Stimulated activated CD4-positive, alpha-beta T cell treated with anti-CD3 and anti-CD28 coated beads, TNF-alpha, amount 100 ng/mL, for 24 hours (primary cell): ENCODE measurements at places on chromosomes 5 and 9.

- DNase-seq: no peak
Observed at GRCh38 chr9:121372239-121373010, 2.4 kb upstream of the STOM start.

DNA sequence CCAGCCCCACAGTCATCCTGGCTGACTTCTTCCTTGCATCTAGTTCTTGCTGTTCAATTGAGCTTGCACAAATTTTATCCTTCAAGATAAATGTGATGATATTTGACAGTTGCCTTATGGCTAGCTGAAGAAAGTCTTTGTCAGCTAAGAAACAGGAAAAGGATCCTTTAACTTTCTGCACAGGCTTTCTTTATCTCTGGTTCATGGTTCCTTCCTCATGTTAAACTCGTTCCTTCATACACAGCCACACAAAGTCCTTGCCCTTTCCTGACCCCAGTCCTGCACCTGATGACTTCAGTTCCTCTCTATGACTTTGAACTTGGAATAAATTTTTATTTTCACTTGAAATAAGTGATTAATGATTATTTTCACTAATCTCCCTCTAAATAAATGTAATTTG lies 132.5 kb upstream of the PRSS3 start:
- no peak for DNase-seq

DNA sequence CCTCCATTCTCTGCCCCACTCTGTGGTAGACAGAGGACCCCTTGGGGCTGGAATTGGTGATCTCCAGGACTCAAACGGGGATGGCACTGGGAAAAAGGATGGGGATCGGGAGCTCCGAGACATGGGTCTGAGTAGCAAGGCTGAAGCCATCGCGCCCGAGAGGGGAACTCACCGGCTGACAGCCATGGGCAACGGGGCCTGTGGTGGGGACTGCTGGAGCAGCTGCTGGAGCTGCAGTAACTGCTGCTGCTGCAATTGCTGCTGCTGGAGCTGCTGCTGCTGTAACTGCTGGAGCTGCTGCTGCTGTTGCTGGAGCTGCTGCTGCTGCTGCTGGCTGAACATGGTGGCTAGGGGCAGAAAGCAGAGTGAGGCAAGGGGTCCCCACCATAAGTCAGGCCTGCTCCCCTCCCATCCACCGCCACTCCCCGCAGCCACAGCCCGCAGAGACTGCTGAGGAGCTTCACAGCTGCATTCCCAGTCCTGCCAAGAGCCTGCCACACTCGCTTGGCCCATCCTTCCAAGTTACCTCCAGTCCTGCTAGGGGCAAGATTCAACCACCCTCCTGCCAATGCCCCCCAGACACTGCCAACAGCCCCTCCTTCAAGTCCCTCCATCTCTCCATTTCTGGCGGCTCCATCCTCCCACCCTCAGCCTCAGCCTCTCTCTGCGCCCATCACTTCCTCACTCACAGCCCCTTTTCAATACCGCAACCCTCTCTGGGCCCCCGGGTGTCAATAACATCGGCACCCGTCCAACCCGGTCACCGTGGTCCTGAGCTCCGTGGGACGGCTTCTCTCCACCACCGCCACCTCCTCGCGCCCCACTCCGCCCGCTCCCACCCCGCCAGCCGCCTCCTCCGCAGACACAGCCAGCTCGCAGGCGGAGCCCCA lies 611 bp downstream of the CIZ1 start:
- DNase-seq: no peak

GRCh38 chr5:103469288-103470040 lies 93.1 kb downstream of the NUDT12 start:
- no peak for DNase-seq

GRCh38 chr9:82783045-82783444 lies 279.9 kb downstream of the RASEF start:
- no peak for DNase-seq

DNA sequence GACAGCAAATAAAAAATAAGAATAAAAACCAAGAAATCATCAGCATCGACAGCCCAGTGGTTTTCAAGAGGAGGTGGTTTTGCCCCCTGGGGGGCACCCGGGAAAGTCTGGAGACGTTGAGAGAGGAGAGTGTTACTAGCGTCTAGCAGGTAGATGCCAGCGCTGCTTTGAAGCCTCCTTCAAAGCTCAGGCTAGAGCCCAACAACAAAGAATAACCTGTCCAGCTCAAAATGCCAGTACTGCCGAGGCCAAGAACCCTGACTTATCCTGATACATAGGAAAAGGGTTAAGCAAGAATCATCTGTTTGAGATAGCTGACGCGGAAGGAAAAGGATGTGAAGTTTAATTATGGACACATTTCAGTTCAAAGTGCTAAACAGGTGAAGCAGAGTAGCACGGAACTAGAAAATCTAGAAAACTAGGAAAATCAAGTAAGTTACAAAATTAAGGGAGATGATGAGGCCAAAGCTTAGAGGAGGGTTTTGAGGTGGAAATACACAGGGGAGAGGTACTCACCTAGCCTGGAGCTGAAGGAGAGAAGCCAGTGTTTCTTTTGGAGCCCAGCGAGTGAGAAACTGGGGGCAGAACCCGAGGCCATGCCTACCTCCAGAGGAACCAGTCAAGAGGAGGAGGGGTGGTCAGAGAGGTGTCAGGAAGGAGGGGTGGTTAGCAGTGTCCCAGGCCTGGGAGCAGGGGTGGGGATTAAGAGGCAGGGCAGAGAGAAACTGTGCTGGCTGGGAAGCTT lies 121.0 kb upstream of the RETREG1 start:
- DNase-seq: no peak

DNA sequence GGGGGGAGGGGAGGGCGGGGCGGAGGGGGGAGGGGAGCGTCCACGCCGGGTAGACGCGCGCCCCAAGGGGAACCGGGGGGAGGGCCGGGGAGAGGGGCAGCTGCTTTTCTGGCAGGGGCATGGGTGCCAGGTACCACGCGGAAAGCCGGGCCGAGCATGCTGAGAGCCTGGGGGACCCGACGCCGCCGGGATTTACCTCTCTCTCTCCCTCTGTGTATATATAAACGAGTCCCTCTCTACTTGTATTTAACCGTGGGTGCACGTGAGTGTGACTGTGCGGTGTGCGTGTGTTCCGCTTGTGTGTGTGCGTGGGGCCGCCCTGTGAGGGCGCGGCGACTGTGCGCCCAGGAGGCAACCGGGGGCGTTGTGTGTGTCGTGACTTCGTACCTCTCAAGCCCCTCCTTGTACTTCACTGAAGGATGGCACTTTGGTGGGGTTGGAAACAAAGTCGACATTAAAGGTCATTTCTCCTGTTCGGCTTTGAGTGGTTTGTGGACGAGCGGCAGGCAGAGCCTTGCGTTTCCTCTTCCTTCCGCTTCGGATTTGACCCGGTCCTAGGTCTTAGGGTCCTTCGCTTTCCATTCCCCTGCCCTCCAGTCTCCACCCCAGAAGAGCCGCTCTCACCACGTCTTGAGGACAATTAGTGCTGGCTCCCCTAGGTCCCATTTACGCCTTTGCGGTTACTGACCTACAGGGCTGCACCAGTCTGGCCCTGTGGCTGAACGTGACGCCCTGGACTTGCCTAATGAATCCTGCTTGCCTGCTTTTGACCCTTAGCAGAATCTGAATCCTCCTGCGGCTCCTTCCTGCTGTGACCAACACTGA lies 36.2 kb upstream of the TTC1 start:
- DNase-seq: no peak

- no peak for DNase-seq
Observed at GRCh38 chr5:120228262-120229031, 235.7 kb upstream of the PRR16 start.

DNA sequence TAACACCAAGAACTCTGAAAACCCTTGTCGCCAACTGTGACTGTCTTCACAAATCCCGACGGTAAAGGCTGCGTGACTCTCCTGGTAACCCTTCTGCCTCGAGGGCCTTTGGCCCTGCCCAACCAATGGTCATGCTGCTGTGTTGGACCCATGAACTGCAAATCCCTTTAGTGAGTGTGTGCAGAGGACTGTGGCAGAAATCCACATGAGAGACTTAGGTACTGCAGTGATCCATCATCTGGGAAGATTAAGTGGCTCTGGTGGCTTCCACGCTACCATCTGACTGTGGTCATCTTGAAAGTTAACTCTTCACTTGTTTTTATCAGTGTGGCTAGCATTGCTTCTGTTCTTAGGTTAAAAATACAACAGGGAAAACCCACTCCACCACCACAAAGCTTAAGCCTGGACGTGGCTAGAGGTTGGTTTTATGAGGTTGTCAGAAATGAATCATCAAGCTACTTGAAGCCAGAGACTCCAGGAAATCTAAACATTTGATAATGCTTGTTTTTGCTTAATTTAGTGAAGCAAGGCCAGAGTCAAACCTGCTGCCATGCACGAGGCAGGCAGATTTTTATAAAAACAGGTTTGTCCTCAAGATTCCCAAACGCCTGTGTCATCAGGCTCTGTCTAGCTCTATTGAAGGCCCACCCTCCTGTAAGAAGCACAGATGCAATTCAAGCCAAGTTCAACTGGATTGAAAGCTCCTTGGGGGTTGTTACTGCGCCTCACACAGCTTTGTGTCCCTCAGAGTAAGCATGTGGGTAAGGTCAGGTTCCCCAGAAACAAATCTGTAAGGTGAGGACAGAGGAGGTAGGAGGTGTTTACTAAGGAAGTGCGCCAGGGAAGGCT lies 52.7 kb upstream of the ERCC6L2 start:
- no peak for DNase-seq

GRCh38 chr5:84259283-84260045 lies 125.2 kb downstream of the EDIL3 start:
- no peak for DNase-seq

GRCh38 chr9:38435521-38435920 lies 11.3 kb upstream of the IGFBPL1 start:
- DNase-seq: no peak

- DNase-seq: no peak
Observed at GRCh38 chr5:99068944-99069650, 140.3 kb upstream of the CHD1 start.

GRCh38 chr5:148801682-148802276 lies 24.6 kb upstream of the ADRB2 start:
- DNase-seq: no peak

GRCh38 chr5:107396351-107396690 lies 274.4 kb downstream of the EFNA5 start:
- no peak for DNase-seq

DNA sequence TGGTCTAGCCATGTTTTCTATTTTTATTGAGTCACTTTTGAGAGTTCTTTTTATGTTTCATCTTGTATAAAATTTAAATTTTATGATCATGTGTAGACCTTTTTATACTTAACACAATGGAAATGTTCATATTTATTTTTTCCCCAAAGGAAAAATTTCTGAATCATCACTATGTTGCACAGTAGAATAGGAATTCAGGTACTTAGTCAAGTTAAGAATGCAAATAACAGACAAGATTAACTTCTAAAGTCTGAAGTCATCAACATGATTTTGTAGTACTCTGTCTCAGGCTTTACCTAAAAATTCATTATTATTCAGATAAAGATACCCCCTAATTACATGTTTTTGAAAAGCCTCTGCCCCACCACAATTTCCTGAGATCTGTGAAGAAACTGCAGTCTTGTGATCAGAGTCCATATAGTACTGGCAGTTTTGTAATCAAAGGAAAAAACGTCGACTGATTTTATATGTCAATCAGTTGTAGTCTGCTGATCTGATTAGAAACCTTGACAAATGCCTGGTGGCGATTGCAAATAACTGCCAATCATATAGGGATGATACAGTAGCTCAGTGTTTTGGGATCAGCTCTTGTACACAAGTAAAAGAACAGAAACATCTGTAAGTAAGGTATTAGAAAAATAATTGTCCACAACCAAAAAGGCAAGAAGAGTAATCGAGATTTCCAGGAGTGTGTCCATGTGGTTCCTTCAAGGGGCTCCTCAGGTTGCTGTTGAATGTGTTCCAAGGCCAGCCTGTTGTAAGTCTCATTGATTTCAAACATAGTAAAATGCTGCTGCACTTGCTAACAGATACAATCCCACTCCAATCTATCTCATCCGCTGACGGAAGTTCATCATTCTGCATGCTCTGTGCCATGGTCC lies 352.4 kb downstream of the ARRDC3 start:
- no peak for DNase-seq

GRCh38 chr5:83871533-83872395 lies 151.1 kb upstream of the HAPLN1 start:
- DNase-seq: no peak

DNA sequence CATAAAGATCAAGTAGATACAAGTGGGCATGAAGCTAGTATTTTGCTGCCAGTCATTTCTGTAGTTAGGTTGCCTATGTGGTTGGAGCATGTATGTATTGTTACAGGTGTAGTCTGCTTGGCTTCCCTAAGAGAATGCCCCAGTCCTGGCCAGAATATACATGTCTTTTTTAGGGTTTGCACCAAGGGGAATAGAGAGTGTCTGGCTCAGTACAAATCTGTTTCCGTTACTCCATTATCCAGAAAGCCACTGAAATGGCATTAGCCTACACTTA lies 23.2 kb downstream of the TGFBR1 start:
- no peak for DNase-seq

GRCh38 chr5:159519365-159519764 lies 189.1 kb upstream of the IL12B start:
- DNase-seq: no peak

DNA sequence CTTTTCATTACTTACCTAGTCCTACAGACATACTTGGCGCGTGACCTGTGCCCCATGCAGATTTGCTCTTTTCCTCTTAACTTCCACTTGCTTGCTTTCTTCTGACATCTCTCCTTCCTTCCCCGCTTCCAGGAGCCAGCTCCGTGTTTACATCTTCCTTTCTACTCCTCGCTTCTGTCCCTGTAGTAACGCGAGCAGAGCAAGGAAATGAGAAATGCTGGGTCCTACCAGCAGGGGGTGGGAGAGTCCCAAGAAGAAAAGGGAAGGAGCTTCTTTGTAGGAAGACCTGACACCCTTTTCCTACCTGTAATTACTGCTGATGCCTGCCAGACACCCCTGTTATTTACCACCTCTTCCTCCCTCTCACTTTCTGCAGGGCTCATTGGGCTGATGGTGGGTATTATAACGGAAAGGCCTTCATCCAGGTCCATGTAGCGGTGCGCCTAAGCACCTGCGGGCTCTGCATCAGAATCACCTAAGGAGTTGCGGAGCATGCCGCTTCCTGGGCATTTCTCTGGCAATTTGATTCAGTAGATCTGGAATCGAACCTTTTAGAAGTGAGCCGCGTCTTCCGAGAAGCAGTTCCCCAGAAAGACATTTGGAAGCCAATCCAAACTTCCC lies 1260.8 kb upstream of the WWC1 start:
- DNase-seq: no peak

- no peak for DNase-seq
Observed at GRCh38 chr5:175288048-175288621, 155.8 kb downstream of the DRD1 start.

GRCh38 chr9:133026426-133026825 lies 4.4 kb upstream of the GTF3C5 start:
- DNase-seq: no peak

GRCh38 chr5:145936401-145937131 lies at the start of gene SH3RF2:
Gene SH3RF2 (plus strand): TSS chr5:145936578. CDS start chr5:145937929, 1,351 bp downstream.
- no peak for DNase-seq
